ENCODE measurements at places on chromosomes 11 and 22. TPM values are rescaled to one million over a fixed set of nuclear protein-coding genes. Genes with fewer than 3 reads are reported as not detected.

Gene SC5D
- 20.5 TPM for total RNA-seq

Gene VPREB1
- total RNA-seq, result not detected

Gene ANO9
- 29.0 TPM for total RNA-seq

Gene C1QTNF6
- 6.4 TPM for total RNA-seq

Gene DMC1
- 14.2 TPM for total RNA-seq

Gene MRGPRX2
- not detected for total RNA-seq

Gene GRIK4
- not detected for total RNA-seq

Gene USP2
- total RNA-seq, result 0.61 TPM

Gene OR8H3
- not detected for total RNA-seq

Gene ATG2A
- 17.1 TPM for total RNA-seq

DNA sequence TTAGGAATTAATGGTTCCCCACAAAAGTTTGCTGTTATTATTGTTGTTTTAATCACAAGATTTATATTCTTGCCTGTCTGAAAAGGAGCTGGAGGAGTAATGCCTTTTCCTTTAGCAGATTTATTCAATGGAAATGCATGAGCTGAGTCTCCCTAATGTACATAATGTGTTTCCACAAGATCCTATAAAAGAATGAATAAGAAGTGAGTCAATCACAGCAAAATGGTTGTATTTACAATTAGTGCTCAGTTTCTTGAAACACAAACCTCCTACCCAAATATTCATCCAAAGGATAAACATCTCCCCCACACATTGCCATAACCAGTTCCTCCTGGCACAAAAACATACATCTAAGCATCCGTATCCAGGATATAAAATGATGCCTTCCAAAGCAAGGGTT is 33.3 kb downstream of the ME3 start:
- DNase-seq, result no peak

- DNase-seq, result peak; percentile 26
Observed at GRCh38 chr22:18023509-18024275, 669 bp downstream of the MICAL3 start.

DNA sequence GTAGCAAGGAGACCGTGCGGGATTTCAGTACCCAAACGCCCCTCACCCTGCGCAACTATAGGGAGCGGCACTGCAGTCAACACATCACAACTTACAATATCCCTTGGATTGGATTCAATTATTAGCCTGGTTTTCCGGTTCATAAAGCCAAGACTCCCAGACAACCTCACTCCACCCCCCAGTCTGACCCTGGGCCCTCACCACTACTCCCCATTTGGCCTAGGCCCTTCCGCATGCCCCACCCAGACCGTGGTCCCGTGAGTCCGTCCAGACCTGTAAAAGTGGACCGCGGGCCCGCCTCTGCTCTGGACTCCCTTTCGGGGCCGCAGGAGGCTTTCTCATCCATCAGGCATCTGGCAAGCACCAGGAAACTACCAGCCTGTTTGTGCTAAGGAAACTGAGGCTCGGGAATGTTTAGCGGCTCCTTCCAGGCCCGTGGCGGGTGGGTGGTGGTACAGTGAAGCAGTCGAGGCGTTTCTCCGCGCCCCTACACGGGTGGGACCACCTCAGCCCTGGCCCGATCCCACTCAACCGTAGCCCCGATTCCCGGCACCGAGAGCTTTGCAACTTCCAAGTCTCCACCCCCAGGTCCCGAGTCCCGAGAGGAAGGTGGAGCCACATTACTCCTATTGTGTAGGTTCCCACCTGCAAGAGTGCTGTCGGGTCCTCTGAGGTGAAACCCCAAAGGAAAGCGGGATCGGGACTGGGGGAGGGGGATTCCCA is 679 bp upstream of the DPP3 start:
- DNase-seq, result no peak

DNA sequence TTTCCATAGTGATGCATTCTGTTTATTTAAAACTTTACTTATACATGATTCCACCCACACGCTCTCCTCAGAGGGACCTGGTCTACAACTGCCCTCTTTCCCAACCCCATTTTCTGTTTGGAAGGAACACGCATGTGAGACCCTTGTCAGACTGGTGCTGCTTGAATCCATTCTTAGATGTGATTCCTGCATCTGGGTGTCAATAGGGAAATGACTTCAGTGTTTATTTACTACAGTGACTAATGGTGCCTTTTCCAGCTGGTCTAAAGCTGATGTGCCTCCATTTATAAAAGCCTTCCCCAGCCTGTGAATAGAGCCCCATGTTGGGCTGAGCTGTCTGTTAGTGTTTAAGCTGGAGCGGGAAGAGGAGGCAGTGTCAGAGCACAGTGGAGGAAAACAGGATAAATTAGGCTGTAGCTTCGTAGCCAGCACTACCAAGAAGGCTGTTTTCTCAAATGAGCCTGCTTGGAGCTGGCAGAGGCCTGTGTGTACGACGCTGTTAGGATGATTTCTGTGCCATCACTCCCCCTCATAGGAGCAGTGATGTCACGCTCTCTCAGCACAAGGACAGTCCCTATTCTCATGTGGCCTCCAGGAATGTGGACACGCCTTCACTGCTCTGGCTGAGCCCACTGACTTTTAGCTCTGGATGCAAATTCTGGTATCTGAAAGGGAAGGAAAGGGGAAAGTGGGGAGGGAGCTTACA is 18.9 kb upstream of the C11orf96 start:
- DNase-seq, result no peak

DNA sequence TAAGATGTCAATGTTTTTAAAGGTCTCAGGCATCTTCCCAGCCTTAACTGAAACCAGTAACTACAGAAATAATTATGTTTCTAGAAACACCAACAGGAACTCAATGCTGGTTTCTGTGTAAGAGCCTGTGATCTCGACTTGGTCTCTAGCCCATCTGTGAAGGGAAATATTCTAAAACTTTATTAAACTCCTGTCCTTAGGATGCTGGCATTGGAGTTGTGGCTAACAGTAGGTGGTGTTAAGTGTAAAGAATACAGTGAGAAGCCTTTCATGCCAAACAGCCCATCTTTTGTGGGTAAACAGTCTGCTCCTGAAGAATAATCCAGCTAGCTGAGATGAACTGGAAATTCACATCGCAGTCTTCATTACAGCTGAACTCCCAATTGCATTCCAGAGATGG is 133.2 kb downstream of the ADAMTS15 start:
- DNase-seq, result no peak

DNA sequence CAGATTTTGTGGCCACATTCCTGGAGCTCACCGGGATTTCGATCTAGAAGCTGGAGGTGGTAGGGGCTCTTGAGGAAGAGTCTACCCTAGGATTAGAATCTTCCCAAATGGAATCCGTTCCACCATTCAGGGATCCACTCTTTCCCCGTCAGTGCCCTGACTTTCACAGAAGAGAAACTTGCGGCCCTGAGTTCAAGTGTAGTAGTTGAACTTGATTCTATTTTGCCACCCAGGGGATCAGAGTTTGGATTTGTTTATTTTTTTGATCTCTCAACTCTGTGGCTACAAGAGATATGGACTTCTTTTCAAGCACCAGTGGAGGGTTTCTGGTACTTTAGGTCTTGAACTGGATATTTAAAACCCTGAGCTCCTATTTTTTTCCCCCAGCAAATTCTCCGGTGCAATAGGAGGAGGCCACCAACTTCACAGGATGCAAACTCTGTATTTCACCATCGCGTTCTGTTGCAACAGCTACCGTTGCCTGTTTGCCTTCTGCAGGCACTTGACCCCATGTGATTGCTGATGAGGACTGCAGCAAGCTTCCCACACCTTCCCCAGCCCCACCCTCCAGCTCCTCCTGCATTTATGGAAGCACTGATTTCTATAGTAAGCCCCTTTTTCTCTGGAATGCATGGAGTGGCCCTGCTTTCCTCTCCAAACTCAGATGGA is 14.8 kb upstream of the MRGPRF start:
- DNase-seq, result no peak

DNA sequence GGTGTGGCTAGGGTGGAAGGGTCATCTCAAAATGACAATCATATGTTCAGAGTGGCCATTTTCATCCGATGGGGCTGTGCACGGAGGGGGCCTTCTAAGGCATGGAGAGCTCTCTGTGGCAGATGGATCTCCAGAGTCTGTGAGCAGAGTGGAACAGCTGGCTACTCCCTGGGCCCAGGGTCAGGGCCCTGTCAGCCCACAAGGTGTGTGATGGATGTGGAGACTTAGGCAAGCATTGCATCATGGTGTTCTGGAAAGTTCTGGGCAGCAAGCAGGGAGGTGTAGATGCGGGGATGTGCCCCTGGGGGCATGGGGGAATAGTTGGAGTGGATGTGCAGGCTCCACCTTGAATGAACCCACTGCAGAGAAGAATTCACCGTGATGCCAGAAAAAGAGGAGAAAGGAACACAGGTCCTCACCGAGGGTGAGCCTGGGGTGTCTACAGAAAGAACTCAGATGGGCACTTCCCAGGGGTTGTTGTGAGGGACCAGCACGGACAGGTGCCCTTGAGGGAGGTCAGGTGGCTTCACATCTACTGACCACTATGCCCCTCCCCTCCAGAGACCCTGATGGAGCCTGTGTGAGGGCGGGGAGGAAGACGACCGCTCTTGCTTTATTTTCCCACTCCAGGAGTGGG is 51.1 kb downstream of the CHRDL2 start:
- DNase-seq, result no peak

DNA sequence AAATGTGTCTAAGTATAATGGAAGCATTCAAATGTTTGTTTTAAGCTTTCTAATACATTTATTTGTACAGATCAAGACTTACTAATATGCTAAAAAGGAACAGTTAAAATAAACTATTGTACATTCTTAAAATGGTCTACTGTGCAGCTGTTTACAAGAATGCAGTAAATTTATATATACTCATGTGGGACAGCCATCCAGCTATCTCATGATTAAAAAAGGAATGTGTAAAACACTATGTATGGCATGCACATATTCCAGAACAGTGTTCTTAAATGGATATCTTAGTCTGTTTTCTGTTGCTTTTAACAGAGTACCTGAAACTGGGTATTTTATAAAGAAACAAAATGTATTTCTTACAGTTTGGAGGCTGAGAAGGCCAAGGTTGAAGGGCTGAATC is 30.2 kb upstream of the CSTF3 start:
- DNase-seq, result no peak

DNA sequence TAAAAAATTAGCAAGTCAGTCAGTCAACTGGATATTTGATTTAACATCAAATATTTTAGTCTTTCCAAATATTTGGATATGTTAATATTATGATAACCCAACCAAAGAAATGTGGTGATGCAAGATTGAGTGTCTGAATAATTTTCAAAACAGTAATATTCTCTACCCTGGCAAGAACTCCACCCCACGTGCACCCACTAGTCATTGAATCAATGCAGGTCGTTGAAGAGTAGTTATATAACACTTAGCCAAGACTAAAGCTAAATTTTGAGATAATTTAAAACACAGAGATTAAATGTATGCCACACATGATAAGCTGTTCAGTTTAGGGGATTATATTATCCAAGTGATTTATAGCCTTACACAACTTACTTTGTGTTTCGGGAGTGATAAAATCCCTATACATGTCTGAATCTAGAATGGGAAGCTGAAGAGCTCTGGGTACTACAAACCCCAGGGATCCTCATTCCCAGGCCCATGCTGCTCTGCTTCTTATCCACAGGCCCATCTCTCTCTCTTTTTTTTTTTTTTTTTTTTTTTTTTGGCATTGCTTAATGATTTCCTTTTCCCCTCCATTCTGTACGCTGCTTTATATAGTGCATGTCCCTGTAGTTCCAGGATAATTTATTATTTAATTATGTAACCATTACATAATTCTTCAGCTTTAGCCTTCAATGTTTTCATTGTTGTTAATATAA is 392.9 kb downstream of the NTM start:
- DNase-seq, result no peak

- no peak for DNase-seq
Observed at GRCh38 chr11:11916981-11917399, 75.2 kb downstream of the USP47 start.

DNA sequence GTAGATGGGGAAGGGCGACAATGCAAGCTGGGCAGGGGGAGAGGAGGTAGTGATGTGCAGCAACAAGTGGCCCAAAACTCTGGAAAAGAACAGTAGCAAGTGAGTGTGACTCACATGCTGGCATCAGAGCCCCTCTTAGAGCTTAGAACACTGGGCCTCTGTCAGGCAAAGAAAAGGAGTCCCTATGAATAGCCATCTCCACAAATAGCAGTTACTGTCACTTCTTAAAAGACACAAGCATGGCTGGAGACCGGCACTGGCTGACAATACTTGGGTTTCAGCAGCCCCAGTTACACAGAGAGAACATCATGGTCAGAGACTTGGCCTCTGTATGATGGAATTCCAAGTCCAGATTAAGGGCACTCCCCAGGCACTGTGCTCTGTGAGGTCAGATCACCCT is 58.2 kb downstream of the PRCP start:
- no peak for DNase-seq

DNA sequence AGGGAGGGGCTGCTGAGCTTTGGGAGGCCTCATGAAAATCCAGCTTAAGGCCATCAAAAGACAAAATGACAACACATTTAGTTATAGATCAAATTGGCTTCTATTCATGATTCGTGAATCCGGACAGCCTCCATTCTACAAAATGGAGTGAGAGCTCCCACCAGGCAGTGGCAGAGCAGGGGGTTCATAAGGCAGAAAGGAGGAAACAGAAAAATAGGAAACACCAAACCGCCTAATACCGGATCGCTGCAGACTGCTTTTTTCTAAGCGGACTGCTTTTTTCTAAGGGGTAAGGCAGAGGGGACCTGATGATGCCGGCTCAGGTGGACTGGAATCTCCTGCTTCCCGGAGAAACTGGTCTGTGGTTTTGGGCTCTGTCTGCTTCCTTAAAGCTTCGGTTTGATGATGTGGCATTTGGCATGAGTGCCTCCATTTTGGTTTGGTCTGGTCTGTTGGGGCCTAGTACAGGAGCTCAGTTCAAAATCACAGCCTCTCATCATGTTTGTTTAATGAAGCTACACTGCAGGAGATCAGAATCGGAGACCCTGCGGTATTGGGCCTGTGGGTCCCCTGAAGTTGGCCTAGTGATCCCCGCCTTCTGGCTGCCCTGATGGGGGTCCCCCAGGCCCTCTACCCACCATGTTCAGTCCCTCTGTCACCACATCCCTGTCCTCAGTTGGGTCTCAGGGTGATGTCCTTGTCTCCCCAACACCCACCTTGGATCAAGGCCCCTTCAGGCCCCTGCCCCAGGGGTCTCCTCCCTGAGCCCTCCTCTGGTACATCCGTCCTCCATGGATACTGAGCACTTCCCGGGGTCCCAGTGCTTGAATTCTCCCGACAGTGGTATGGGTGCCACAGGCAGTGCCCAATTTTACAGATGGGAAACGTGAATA is 1.2 kb downstream of the ALDH3B1 start:
- DNase-seq, result no peak

- no peak for DNase-seq
Observed at GRCh38 chr11:77446911-77447629, 26.8 kb downstream of the PAK1 start.

Data from activated CD8-positive, alpha-beta T cell treated with anti-CD3 and anti-CD28 coated beads for 36 hours (primary cell).